ENCODE measurements at places on chromosomes 11 and 22.

GRCh38 chr22:48105259-48105658 lies 1342.8 kb downstream of the TBC1D22A start:
- DNase-seq = no peak

DNA sequence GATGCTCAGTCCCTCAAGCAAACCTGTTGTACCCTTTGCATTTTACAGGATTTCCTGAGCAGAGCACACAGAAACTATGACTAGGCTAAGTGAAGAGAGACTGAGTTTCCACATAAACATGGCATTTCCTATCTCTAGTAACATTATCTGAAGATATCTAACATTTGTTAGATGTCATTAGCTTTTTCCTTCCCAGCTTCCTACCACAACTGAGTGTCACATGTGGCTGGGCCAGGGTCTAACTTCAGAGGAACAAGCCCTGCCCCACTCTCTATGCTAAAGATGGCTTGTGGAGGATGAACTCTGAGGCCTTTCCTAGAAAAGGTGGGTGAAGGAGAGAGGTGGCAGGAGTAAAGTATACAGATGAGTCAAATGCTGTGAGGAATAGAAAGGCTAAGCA lies 16.5 kb downstream of the C22orf42 start:
- DNase-seq = no peak

DNA sequence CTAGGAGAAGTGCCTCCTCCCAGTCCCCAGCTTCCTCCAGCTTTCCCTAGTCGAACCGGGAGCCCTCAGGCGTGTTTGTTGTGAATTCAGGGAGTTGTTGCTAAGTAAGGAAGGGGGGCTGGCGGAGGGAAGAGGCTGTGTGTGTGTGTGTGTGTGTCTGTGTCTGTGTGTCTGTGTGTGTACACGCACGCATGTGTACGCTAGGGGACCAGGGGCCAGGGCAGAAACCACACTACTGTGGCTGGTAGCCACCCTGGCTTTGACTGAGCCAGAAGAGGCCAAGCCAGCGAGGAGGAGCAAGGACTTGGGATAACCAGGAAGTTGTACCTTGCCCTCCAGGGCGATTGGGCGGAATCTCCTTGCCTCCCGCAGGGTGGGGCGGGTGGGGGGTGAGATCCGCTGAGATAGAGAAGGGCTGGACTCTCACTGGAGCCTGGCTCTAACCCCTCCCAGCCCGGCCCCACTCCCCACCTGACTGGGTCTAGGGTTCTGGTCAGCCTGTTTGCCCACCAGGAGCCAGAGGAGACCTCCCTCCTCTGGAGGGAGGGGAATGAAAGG lies 7.5 kb downstream of the BCL9L start:
- DNase-seq = no peak

GRCh38 chr11:78257654-78258053 lies 68.9 kb downstream of the USP35 start:
- DNase-seq = no peak

GRCh38 chr11:62857541-62857982 lies 18.2 kb upstream of the WDR74 start:
- no peak for DNase-seq

GRCh38 chr11:82883853-82884252 lies 16.4 kb downstream of the PRCP start:
- DNase-seq = no peak

DNA sequence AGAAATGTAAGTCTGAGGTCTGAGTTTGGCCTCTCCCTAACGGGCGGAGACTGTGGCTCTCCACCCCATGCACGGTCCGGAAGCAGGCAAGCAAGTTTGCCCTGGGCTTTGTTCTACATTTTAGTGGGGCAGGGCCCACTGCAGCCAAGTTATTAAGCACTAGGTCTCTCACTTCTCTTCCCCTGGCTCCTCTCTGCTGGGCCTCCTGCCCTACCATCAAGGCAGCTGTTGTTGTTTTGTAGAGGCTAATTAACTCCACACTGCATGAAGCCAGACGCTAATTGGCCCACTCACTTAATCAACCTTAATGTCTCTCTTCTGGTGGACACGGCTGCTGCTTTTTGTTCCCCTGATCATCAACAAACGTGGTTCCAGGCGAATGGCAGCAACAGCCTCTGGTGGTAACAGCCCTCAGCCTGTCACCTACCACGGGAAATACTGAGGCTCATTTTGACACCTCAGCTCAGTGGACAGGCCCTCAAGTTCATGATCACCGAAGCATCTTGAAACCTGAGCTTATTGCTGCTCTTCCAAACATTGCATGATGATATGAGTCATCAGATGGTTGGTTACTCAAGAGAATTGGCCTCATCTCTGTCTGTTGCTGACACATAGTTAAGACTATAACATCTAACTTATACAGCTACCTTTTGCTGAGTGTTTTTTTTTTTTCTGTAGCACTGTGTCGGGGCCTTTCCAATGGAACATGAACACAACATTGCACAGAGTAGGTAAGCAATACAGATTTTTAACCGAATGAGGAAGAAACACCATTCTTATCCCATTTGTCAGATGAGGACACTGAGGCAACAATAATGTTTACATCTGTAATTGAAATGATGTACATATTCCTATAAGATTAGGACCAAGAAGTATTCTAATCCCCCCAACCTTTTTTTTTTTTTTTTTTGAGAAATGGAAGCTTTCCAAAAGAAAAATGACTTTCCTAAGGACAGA lies 20.8 kb upstream of the LMO2 start:
- no peak for DNase-seq

- DNase-seq = peak; percentile 91
Measured at GRCh38 chr11:46936138-46937110, at the start of gene CSTPP1. Gene CSTPP1 (plus strand): TSS chr11:46936761. CDS start chr11:46936806, 45 bp downstream.

DNA sequence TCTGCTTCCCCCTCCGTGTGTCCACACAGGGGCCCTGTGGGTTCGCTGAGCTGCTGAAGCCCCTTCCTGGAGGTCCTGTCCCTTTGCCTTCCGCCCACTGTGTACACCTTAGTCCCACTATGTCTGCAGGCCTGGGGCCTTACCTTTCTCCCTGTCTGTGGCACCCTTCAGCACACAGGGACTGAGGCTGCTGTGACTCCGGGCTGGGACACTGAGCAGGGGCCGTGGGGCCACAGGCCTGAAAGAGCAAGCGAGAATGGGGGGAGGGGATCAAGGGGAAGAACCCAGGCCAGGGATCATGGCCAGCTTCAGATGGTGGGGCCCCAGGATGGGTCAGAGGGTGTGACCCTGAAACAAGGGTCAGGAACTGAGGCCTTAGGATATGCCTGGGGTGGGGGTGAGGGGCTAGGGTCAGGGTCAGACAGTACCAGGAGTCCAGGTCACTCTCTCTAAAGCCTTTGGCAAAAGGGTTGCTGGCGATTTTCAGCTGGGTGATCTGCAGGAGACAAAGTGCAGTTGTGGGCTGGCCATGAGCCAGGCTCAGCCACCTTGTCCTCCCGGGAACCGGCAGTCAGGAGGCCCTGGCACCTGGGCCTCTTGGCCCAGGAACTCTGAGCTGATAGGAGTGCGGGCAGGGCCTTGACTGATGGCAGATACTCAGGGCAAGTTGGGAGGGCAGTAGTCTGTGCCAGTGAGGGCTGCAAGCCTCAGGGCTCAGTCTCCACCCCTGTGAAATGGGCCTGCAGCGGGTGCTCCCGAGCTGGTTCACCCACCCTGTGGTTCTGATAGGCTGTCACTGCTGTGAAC lies 2.6 kb upstream of the NUDT8 start:
- DNase-seq = no peak

DNA sequence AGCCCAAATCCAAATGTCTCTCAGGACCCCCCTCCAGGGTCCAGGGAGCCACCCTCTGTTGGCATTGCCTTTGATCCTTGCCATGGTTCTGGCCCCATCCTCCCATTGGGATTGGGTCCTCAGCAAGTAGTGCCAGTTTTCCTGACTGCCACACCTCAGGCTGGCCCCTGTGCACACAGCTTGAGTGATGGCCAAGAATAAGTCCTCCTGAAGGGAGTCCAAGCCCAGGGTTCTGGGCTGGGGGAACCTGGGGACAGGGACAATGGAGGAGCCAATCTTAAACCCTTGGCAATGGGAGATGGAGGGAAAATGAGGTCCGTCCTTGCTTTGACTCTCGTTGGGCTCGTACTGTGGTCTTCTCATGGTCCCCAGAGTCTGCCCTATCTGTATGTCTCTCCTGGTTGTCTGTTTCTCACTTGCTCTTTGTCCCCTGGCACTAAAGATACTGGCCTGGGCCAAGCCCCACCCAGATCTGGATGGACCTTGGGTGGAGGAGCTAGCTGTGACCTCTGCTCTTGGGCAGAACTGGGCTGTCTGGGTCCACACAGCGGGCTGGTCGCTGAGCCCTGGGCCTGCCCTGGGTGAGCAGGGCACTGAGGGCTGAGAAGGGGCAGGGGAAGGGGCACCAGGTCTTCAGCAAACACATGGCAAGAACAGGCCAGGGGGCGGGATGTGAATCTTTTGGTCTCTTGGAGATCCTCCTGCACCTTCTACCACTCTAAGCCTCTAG lies 2.9 kb downstream of the SOX10 start:
- no peak for DNase-seq

DNA sequence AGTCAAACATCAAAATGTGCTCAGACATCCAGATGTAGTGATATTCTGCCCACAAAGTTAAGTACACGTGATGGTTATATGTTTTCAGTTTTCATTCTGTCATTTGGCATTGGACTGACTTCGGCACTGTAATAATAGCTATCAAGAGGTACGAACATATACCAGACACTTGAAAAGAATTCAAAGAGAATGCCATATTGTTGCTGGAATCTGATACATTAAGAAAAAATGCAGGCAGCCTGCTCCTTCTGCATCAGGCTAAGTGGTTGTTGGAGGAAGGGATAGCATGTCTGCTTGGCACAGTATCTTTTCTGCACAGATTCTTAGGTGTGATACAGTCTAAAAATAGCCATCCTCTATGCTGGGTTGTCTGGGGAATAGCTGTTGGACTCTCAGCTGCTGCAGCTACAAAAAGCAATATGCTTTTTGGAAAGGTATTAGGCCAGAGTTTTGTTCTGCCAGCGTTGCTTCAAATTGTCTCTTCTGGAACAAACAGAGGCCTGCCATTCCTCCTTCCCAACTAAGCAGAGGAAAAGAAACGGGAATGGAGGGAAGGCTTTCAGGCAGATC lies 892.6 kb downstream of the TBC1D22A start:
- no peak for DNase-seq

DNA sequence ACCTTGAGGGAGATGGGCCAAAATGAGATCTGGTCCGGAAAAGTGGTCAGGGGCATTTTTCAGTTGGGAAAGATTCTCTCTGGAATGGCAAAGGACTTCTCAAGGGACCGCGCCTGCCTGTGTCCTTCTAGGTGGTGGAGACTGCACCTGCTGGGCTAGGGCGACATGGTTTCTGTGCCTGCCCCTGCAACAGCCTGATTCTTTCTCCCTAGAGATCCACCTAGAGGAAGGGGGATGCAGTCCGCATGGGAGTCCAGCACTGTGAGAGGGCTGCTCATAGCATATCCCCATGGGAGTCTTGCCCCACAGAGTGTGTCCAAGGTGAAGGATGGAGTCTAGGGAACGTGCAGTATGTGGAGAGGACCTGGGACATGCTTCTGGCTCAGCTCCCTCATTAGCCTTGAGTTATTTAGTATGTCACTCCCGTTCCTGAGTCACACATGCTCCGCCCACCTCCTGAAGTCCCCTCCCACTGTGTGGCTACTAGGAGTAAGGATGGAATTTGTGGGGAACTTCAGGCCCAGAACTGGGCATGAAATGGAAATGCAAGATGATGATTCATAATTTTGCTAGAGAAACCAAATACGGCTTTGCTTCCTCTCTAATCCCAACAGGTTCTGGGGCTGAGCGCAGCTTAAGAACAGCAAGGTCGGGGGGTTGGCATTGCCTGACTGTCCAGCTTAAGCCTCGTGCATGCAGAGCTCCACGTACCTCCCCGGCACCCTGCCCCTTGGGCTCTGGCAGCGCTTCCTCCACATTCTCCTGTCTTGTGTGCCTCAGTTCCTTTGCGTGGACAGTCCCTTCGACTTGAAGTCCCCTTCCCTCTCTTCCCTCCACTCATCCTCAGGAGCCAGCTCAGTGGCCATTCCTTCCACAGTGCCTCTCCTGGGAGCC lies 35.0 kb downstream of the GRIK4 start:
- no peak for DNase-seq

Data from right renal cortex interstitium (tissue), 3 donors.